ENCODE measurements at places on chromosomes 1 and 21.

DNA sequence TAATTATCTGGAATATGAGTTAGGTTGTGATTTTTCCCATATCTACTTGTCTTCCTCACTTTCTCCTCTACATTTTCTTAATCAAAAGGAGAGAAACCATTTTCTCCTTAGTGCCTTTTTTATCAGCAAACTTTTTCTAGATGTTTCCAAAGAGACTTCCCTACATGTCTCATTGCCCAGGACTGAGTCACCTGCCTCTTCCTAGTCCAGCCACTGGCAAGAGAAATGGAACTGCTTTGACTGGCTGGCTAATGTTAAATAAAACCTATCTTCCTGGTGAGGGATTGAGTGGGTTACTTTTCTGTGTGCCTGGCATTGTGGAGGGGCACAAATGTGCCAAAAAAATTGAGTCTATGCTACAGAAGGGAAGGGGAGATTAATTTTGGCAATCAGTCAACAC lies 52.1 kb upstream of the CD5L start:
- no peak for DNase-seq

DNA sequence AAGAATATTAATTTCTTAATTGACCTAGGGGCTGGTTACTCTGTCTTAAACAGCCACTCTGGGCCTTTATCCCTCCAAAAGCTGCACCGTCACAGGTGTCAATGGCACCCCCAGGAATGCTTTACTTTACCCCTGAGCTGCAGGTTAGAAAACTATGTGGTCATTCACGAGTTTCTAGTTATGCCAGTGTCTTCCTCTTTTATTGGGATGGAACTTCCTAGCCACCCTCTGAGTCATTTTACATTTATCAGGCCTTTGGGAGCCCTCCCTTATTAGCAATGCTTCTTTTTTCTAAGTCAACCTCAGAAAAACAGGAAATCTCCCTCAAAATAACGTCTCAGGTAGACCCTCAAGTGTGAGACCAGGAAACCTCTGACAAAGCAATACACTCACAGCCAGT lies 59.4 kb upstream of the USH2A start:
- no peak for DNase-seq

DNA sequence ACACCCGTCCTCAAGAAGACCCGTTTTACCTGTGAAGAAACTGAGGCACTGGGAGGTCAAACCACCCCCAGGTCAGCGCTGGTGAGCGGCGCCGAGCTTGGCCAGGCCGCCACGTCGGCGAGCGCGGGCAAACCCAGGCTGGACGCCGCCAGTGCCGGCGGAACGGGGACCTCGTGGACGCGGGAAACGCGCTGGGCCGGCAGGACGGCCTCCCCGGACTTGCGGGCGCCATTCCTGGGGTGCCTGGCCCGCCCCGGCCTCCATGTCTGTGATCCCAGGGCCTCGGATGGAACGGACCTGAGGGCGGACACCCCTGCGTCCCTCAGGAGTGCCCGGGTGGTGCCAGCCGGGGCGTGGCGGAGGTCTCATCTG lies 764 bp upstream of the SUMO3 start:
- no peak for DNase-seq

DNA sequence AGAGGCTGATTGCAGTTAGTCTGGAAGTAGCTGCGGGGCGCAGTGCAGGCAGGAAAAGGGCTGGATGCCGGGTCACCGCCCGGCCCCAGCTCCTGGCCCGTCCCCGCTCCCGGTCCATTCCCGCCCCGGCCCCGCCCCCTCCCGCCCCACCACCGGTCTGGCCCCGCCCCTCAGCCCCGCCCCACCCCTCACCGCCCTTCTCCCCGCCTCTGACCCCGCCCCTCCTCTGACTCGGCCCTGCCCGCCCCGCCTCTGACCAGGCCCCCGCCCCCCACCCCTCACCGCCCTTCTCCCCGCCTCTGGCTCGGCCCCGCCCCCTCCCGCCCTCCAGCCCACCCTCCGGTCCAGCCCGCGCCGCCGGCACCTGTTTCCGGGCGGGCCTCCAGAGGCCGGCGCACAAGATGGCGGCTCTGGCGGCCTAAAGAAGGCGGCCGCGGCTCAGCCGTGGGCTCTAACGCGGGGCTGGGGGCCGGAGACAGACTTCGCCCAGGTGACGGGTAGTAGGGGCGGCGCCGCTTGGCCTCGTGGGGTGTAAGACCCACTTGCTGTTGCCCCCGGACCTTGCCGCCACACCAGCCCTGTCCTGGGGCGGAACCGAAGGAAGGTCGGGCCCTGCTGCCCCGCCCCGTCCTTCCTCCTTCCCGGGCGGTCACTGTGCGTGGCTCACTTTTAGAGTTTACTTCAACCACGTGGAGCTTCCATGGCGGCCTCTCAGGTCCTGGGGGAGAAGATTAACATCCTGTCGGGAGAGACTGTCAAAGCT lies at the start of gene UBIAD1:
Gene UBIAD1, plus strand, starts transcription at position 367 of the 763 bp plus-strand sequence. Its CDS starts 334 bp downstream, at position 701.
- DNase-seq, result peak; percentile 85

- no peak for DNase-seq
Observed at GRCh38 chr1:206570529-206570928, 41.7 kb downstream of the EIF2D start.

GRCh38 chr21:34807881-34808568 lies 139.2 kb downstream of the CLIC6 start:
- DNase-seq, result no peak

DNA sequence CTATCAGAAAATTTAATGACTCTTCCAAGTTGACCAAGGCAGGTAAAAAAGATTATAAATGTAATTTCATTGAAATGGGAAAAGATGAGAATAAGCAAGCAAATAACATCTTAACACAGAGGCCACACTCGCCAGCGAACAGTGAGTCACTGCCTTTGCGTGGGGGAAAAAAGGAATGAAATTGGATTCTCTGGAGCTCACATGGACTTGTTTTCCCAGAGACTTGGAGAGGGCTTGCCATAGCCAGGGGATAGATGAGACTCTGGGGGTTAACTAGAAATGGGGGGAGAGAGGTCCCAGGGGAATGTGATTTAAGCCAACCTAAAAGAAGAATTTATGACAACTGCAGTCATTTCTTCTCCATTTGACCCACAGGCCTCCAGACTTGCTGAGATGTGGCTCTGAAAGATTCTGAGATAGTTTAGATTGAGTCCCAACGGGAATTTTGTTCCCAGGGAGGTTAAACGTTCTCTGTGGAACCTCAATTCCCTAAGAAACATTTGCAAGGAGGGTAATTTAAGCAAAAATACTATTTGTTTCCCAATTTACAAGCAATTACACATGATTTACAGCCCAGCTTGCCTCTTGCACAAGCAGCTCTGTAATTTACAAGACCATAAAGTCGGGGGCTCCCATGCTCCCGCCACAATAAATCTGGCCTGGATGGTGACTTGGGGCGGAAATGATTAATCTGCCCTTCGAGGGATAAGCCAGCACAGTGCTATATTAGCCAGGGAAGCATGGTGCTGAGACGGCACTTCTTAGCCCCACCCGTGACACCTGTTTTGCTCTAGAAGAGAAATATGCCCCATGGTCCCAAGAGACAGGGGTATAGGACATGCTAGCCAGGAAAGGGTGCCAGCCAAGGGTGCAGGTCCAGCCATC lies 68.8 kb downstream of the GRIK3 start:
- DNase-seq, result no peak

- no peak for DNase-seq
Observed at GRCh38 chr1:119735217-119735616, 23.5 kb downstream of the PHGDH start.

DNA sequence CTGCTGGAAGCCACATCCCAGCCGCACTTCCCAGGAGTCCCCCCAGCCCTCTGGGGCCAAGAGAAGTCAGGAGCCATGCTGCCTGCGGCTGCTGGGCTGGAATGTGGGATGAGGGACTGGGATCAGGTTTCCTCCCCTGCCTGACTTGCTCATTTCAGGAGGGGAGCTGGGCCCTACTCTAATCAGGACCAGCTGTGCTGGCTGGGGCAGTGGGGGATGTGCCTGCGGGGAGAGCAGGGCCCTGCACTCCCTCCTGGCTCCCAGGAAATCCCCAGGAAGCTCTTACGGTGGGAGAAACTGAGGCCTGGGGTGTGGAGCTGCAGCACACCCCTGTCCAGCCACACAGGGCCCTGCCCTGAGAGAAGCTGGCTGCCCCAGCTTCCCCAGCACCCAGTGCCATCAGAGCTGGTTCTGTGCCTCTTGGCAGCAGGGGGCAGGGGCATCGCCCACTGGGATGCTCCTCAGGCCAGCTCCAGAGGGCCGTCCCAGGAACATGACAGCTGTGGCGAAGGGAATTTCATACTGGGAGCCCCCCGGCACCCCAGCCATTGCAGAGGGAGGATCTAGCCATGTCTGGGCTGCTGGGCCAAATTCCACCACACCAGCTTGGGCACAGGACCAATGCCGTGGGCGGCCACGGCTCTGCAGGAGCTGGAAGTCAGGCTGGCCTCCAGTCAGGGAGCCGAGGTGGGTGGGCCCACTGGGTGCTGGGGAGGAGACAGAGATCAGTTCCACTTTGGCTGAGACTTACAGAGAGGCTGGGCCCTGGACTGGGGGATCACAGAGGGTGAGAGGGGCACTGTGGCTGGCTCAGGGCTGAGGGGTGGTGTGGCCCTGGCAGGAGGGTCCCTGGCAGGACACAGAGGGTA lies 21.3 kb upstream of the PRSS38 start:
- DNase-seq, result no peak

GRCh38 chr1:89363196-89363595 lies 663 bp upstream of the GBP6 start:
- no peak for DNase-seq

DNA sequence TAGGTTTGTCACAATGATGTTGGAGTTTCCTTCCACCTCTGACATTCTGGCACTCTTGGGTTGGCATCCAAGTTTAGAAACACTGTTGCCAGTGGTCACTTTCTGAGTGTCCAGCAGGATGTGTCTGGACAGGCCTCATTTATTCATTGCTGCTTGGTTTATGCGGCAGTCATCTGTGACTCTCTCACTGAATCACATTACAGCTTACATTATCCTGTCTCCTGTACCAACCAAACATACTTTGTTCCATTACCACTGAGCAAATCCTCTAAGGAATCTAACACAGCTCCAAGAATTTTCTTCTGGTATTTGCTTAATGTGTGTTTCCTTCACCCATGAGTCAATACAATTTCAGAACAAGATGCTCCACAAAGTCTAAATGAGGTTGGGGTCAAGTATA lies 19.9 kb downstream of the SGIP1 start:
- no peak for DNase-seq

- DNase-seq, result no peak
Observed at GRCh38 chr1:59137276-59137615, 159.6 kb upstream of the FGGY start.

- DNase-seq, result no peak
Observed at GRCh38 chr1:8202182-8202905, 115.6 kb upstream of the SLC45A1 start.

DNA sequence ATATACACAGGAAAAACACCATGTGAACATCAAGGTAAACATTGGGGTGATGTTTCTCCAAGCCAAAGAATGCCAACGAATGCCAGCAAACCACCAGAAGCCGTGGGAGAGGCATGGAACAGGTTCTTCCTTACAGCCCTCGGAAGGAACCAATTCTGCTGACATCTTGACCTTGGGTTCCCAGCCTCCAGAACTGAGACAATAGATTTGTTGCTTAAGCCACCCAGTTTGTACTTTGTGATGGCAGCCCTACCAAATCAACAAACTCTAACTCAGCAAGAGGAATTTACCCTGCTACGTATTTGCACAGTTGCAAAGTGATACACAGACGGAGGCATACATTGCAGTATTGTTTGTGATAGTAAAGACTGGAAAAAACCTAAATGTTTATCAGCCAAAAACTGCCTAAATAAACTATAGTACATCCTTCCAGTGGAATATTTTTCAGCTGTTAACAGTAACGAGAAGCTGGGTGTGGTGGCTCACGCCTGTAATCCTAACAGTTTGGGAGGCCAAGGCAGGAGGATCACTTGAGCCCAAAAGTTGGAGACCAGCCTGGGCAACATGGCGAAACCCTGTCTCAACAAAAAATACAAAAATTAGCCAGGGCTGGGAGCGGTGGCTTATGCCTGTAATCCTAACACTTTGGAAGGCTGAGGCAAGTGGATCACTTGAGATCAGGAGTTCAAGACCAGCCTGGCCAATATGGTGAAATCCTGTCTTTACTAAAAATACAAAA lies 12.5 kb upstream of the ZC3H12A start:
- no peak for DNase-seq
